ENCODE measurements at places on chromosomes 16 and 17. TPM values are rescaled to one million over a fixed set of nuclear protein-coding genes. Genes with fewer than 3 reads are reported as not detected.

DNA sequence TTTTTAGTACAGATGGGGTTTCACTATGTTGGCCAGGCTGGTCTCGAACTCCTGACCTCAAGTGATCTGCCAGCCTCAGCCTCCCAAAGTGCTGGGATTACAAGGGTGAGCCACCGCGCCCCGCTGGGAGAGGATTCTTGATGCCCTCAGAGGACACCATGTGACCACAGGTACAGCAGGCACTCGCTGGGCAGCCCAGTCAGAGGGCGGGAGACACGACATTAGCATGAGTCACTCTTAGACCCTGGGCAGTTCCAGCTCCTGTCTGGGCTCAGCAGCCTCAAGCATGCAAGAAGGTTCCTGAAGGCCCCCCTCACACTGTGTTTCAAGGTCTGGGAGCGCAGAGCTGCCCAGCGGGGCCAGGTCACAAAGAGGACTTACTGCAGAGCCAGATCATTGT is 11.9 kb downstream of the STAC2 start:
- no peak for DNase-seq

DNA sequence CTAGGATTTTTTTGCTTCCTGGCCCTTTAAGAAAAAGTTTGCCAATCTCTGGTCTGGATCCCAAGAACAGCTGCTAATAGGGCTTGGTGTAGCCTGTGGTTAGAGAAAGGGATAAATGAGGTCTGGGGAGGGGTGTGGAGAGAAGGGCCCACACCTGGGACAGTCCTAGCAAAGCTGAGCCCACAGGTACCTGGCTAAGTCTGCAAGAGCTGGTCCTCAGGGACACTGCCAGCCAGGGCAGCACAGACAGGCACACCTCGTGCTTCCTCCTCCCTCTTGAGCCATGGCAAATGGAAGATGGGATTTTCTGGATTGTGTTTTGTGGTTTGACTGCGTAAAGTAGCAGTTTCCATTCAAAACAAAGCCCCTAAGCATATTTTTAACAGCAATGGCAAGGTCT is 217.5 kb downstream of the SOX9 start:
- no peak for DNase-seq

DNA sequence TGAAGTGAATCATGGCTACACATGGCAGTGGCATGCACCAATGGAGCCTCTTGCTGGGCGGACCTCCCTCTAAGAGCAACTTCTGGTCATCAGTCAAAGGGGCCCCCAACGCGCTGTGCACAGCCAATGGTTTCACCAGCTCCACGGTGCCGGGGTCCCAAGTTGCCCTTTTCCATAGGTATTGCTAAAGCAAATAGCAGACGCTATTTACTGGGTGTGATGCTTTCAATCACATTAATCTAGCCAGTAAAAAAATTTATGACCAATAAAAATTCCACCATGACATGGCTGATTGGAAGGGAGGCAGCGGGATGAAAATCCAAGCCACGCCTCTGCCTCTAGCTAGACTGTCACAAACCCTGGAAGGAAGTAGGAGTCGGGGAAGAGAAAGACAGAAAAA is 680.3 kb upstream of the SOX9 start:
- no peak for DNase-seq

Gene KRTAP9-2
- not detected for total RNA-seq

Gene FSCN2
- 0.43 TPM for total RNA-seq

DNA sequence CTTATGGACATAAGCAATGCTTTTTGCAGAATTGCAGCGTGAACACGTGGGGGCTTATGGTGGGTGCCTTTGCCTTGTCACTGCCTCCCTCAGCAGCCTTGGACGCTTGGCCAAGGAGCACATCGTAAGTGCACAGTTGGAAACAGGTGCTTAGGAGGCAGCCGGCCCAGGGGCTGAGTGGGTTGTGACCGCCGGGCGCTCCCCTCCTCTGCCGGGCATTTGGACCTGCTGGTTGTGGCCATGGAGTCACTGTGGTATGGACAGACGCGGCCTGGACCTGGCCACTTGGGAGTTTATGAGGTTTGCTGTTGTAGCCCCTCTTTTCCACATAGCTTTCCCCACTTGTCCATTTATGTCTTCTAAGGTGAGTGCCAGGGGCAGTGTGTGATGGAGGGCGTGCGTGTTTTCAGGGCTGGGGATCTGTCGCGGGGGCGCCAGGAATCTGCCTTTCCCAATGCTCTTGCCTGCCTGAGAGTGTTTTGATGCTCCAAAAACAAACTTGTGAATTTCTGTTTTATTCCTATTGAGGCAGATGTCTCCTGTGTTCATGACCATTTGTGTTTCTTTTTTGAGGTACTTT is 49.2 kb downstream of the PDPK1 start:
- no peak for DNase-seq

Data from activated CD4-positive, alpha-beta memory T cell treated with anti-CD3 and anti-CD28 coated beads, Interleukin-2, amount 10 ng/mL, durations not matched to agents 7 days and 5 days (primary cell).